NCI-H187 treated with DMSO at 0.1 percent for 48 hours (cell line): ENCODE measurements at places on chromosomes 2 and 18.

DNA sequence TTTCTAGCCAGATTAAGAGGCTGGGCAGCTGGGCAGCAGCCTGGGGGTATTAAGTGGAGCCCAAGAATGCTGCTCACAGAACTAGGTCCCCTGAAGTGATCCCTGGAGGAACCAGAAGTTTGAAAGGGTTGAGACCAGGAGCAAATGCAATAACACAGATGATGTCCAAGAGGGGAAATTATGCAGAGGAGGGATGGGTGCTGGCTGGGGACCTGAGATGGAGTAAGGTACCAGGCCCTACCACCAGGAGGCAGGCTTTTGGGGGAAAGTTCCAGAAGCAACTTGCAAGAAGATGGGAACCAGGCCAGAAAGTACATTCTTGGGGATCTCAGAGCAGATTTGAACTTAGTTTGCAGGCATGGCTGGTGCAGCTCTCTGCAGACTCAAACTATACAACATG is 175.1 kb downstream of the NCK2 start:
- no peak for DNase-seq

- DNase-seq, result no peak
These were observed 15.9 kb upstream of the POMC start for GRCh38 chr2:25184254-25184653.

- DNase-seq, result no peak
These were observed 74.0 kb downstream of the CMPK2 start for GRCh38 chr2:6791682-6792081.

DNA sequence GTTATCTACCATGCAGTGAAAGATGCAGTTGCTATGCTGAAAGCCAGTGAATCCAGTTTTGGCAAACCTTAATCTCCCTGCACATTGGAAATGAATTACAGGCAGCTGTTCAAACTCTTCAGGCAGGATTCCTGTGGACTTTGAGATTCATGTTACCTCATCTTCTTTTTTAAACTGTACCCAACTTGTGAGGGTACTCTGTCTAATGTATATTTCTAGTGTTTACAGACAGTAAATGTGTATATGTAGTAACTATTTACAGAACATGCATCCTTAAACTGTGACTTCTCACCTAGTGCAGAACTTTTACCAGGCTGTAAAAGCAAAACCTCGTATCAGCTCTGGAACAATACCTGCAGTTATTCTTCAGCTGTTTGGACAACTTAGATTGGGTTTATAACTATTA is 50.9 kb downstream of the KDM3A start:
- DNase-seq, result no peak

GRCh38 chr2:72143441-72144273 is 4.0 kb downstream of the CYP26B1 start:
- no peak for DNase-seq

DNA sequence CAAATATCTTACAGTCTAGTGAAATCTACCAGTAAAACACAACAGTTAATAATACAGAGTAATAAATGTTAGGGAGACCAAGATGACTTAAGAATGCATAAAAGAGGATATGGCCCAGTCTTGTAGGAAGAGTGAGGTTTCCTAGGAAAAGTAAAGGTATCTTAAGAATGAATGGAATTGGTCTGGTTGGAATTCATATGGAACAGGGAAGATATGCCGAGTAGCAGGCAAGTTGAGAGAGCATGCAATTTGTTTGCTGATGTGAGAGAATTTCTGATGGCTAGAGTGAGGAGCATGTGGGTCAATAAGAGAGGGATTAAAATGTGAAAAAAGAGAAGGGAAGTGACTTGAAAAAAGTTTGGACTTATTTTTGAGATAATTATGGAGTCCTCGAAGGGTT is 512.9 kb upstream of the ZEB2 start:
- no peak for DNase-seq

- no peak for DNase-seq
These were observed 202.4 kb upstream of the ZSWIM2 start for GRCh38 chr2:187051350-187051749.
